Activated CD4-positive, CD25-positive, alpha-beta regulatory T cell (primary cell): ENCODE measurements at places on chromosomes 3 and 15.

DNA sequence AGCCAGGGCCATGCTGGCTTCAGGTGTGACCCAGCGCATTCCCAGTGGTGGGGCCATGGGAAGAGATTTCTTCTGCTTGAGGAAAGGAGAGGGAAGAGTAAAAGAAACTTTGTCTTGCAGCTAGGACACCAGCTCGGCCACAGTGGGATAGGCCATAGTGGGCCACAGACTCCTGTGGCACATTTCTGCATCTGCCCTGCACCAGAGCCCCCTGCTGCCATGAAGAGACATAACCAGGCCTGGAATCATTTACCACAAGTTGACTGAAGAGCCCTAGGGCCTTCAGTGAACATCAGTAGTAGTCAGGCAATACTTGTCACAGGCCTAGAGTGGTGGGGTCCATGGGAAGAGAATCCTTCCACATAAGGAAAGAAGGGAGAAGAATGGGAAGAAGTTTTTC lies 411.4 kb upstream of the ARL6 start:
- no peak for DNase-seq

DNA sequence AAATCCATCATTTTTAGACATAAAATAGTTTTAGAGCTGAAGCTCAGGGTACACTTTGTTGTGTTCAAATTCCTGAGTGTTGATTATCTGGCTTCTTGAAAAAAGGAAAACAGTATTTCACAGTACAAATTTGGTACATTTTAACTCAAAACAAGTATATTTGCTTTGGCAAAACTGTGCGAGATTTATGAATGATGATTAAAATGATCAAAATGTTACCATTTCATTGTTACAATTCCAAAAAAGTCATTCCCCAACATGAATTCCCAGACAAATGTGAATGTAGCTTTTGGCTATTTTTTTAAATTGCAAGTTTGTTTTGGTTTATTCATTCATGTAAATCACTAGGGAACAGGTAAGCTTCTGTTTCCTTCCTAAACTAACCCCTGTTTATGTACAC lies 347.4 kb upstream of the DCBLD2 start:
- no peak for DNase-seq

GRCh38 chr3:11720917-11721411 lies 77.2 kb upstream of the VGLL4 start:
- DNase-seq = no peak

DNA sequence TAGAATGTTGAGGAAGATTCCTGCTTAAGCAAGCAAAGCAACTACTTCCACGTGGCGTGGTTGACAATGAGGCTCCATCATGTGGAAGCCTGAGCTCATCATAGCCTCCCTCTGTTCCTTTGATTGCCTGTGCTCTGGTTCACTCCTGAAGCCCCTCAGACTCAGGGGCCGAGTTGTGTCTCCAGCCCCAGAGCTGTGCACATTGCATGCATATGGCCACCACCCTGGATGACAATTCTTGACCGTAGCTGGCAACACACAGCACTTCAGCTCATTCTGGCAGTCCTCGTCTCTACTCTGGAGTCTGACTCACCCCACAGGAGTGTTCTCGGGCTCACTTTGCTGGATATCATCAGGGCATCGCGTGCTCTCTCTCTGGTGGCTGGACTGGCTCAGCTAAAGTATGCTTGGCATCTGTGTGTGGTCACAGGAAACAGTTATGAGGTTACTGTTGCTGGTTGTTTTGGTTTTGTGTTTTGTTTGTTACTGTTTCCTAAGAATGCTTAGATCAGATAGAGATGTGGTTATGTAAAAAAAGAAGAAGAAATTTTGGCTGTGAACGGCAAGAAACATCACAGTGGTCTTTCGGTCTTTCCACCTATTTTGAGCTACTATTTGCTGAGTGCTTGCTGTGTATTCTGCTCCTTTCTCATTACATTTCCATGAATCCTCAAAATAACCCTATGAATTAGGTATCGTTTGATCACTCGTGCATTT lies 41.6 kb upstream of the MRPS22 start:
- no peak for DNase-seq

- no peak for DNase-seq
Observed at GRCh38 chr3:159807137-159808040, 181.2 kb upstream of the IL12A start.

- no peak for DNase-seq
Observed at GRCh38 chr3:63656786-63657185, 4.3 kb downstream of the SNTN start.

- DNase-seq = no peak
Observed at GRCh38 chr3:193730976-193731375, 138.0 kb downstream of the OPA1 start.

DNA sequence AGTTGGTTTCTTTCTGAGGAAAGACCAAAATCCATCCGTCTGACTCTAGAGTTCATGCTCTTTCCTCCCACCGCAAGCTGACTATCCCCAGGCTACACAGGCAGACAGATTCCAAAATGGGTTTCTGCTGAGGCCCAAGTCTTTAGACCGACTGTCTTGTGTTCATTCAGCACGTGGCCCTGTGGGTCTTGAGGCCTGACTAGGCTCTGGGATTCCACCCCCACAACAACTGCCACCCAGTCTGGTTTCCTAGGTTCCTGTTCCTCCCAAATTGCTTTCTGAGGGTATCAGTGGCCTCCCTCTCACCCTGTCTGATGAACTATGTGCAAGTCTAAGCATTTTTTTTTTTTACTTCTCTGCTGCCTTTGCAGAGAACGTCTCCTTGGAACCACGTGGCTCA lies 67.7 kb downstream of the CYP19A1 start:
- no peak for DNase-seq

DNA sequence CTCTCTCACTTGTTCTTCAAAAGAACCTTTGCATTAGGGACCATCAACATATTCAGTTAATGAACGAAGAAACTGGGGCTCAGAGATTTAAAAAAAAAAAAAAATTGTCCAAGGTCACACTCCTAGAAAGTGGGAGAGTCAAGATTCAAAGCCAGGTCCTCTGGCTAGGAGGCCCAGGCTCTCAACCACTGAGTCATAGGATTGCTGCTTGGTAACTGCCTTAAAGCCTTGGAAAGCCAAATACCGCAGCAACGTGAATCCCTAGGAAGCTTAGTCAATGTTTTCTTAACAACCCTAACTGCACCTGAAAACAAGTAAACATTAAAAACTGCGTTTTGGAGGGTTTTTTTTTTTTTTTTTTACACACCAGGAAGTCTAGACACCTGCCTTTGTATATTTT lies 156.8 kb downstream of the WNT5A start:
- no peak for DNase-seq

DNA sequence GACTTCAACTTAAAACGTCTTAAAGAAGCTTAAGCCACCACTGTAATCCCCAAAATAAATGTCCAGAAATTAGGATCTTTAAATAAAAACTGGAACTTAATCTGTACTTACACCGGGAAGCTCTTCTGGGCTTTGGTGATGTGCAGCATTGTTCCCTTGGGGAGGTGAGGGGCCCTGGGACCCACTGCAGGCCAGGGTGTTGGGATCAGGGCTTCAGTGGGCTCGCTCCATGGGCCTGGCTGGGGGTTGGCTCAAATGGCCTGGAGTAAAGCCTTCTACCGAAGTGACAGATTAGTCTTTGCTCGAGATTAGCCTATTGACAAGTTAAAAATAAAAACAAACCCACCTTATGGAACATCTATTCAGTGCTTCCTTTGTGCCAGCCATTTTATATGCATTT lies 6.1 kb upstream of the RNU6-1 start:
- DNase-seq = no peak

GRCh38 chr3:9153904-9154619 lies 95.4 kb downstream of the SRGAP3 start:
- DNase-seq = no peak

GRCh38 chr15:88447206-88447605 lies 20.0 kb downstream of the MRPL46 start:
- no peak for DNase-seq

DNA sequence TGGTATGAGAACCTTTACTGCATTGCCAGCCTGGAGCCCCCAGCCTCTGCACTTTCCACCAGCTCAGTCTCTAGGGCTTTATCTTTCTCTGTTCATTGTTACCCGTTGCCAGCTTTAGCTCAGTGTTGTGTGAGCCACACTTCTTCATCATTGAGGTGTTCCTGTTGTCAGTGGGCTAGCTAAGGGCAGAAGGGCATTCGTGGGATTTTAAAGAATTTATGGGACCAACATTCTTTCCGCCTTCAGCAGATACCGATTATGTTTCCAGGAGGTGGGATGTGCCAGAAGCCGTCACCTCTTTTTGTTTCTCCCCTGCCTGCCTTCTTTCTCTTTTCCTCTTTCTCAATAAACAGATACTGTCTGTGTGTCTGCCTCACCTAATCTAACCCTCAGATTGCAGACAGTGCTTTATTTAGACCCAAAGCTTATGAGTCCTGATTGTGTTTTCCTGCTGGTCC lies 64.5 kb downstream of the PGPEP1L start:
- DNase-seq = no peak

GRCh38 chr15:73286311-73286710 lies 82.4 kb downstream of the HCN4 start:
- no peak for DNase-seq

- no peak for DNase-seq
Observed at GRCh38 chr3:106814231-106814630, 563.0 kb upstream of the CCDC54 start.

GRCh38 chr3:50454481-50455070 lies 48.9 kb downstream of the CACNA2D2 start:
- no peak for DNase-seq

- DNase-seq = no peak
Observed at GRCh38 chr3:29971895-29972294, 634.5 kb upstream of the TGFBR2 start.

DNA sequence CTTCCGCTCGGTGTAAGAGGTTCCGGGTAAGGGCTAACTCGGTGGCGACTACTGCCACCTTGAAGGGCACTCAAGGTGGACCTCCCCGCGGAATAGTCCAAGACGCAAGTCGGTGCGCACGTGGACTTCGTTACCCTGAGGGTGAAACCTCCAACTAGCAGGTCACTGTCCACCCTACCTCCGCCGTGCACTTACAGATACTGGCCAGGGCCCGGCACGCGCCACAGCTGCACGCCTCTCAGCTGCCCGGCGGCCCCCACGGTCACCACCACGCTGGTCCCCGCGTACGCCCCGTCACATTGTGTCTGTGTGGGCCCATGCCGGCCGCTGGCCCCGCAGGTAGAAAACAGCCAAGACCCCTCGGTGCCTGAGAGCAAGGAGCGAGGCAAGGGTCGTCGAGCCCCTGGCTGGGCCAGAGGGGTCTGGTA lies 1.1 kb downstream of the LTK start:
- no peak for DNase-seq

DNA sequence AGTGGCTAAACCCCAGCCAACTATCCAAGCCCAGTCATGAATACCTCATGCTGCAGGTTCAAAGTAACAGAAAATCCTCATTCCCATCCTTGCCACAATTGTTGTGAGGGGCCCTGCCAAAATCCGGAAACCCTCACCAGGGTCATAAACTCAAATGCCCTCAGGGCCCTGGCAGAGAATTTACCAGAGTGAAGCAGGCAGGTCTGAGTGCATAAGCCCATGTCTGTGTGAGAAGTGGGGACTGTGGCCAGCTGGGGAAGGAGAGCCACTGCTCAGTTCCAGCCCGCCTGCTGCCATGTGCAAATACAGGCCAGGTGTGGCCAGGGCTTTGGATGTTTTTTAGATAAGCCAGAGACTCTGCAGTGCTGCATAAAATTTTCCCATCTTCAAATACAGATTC lies 7.0 kb downstream of the CEP152 start:
- no peak for DNase-seq

GRCh38 chr15:71691081-71691457 lies 119.3 kb upstream of the NR2E3 start:
- DNase-seq = no peak

DNA sequence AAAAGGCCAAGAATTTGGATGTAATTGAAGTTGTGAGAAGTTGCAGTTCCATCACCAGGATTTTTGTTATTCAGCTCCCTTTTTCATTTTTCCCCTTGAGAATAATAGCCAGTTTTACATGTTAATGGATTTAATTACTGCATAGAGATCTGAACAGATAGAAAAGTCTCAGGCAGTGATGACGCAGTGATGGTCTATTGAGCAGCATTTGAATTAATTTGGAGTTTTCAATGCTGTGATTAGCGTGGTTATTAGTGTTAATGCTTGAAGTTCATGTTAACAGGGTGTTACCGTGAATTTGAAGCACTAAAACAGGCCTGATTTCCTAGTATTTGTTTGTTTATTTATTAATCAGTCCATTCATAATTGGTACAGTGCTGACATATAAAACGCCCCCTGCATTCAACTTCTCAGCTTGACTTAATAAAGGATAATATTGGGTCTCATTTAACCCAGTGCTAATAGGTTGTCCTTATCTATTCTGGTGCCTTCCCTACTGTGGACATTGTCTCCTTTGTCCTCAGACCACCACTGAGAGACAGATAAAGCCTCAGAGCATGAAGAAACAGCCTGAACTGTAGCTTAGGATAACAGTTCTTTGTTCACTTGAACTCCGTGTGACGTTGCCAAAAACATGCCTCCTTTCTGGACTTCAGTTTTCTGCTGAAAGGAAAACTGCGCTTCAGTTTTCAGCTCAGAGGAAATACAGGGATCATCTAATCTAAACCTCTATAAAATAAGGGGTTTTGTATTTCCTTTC lies 82.4 kb downstream of the RTP4 start:
- DNase-seq = no peak

GRCh38 chr15:27866505-27867165 lies 232.5 kb downstream of the OCA2 start:
- DNase-seq = no peak

DNA sequence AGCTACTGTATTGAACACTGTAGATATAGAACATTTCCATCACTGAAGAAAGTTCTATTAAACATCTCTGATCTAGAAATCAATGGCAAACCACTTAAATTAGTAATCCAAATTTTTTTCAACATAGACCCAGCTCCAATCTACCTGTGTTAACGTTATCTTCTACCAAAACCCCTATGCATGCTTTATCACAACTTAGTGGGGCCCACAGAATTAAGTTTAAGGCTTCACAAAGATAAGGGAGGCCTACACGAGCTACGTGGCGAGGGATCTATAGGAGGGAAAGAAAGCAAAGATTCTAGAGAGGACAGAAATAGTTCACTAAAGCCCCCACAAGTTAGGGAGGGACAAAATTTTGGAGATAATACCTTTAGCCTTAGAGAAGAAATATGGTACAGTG lies 116.1 kb downstream of the TFDP2 start:
- no peak for DNase-seq

- no peak for DNase-seq
Observed at GRCh38 chr3:61530355-61530754, 31.0 kb upstream of the PTPRG start.

- no peak for DNase-seq
Observed at GRCh38 chr3:13214847-13215472, 141.7 kb upstream of the IQSEC1 start.
